OCI-M1 (cell line): ENCODE measurements at places on chromosomes 3 and 15.

DNA sequence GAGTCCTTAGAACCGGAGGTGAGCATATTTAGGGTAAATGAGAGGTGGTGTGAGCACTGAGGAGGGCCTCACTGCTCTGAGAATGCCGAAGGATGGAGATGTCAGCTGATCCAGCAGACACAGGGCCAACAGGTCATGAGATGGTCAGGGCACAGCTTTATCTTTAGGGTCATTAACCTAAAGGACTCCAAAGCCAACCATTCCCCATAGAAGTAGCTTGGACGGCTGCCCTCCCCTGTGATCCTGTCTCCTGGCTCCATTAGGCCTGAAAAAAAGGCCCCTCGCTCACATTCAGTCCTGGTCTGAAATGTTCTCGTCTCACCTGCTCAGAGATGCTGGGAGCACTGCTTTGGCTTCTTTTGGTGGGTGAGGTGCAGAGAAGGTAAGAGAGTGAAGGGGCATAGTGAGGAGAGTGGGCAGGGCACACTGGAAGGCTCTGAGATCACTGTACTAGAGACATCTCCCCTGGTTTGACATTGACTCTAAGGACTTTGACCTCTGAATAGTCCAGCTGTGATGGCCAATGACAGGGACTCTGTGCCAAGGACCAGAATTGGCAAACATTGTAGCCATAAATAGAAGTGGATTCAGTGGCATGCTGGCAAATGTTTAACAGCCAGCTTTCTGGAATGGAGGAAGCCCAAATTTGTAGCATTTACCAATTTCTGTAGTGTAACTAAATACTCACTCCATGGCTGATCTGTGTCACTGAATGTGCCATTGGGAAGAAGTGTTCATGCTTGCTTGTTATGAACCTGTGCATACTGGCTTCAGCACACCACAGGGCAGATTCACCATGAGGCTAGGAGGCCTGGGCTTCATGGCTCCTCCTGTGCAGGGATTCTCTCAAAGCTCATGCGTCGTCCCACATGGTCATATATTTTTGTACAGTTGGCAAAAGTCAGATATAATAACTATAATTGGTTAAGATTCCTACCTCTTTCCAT lies 76.2 kb upstream of the MRPS22 start:
- DNase-seq: no peak

- no peak for DNase-seq
These were observed 29.7 kb downstream of the SEMA7A start for GRCh38 chr15:74403991-74404563.

- DNase-seq: no peak
These were observed 69.3 kb downstream of the MCTP2 start for GRCh38 chr15:94300612-94301011.

DNA sequence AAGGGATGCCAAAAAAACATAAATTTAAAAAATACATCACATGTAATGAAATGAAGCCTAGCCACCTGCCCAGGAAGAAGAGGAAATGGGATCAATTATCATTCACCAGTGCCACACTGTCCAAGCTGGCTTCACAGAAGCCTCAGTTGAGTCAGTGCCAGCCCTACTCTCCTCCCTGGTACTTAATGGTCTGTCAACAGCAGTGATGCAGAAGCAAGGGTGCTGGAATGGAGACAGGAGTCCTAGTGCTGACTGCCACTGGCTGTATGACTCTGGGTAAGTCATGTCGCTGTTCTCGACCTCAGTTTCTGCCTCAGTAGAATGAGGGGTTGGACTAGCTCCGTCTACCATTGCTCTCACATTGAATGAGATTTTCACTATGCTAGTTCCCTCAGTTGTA lies 78.5 kb upstream of the LARS2 start:
- DNase-seq: no peak

DNA sequence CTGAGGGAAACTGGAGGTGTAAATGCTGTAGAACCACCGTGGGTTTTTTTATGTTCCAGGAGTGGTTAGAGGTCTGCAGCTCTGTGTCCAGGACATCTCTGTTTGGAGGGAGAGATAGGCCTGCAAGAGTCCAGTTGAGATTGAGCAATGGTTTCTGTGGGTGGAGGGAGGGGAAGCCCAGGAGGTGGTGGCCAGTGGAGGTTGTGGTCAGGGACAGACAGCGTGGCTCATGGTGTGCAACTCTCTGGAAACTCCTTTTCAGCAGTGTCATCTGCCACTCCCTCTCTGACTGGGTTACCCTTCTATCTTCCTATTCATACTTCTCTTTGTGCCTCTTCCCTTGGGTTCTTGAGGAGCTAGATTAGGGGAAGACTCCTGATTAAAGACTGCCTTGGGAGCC lies 9.6 kb downstream of the XCR1 start:
- peak; percentile 92 for DNase-seq

DNA sequence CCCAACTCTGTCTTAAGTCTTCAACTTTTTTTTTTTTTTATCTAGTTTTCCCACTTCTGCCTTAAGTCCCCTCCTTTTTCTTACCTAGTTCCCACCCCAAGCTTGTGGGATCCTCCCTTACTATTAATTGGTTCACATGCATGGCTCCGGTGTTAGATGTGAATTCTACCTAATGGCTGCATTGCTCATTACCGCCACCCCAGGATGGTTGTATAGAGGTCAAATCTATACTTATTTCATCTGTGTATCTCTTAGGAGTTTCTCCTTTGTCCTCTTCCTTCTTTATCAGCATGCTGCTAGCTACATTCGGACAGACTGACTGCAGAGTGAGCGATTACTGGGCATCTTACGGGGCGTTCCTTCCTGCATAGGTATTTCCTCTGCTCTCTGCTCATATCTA lies 605.7 kb upstream of the GRM7 start:
- DNase-seq: no peak

DNA sequence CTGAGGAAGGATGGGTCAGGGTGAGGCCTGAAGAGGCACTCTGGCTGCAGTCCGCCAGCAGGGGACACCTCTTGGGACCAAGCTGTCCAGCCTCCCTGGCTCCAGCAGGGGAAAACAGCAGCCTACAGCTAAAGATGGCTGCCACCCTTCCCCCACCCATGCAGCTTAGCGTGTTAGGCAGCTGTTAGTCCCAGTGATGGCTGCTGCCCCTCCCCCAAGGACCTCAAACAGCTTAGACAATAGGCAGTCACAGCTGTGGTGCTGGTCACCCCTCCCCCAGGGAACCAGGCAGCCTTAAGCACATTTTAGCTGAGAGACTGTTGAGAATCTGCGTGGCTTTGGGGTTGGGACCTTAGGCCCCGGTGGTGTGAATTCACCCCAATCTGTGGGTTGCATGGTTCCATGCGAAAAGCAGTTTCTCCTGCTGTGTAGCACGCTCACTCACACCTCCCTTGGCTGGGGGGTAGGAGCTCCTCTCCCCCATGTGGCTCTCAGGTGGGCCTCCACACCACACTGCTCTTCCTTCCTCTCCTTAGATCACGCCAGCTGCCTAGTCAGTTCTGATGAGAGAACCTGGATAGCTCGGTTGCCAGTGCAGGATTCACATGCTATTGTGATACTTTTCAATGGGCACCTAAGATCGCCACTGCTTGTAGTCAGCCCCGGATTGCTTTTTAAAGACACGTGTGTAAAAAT lies 140.5 kb upstream of the CADPS start:
- no peak for DNase-seq

- no peak for DNase-seq
These were observed 17.3 kb downstream of the MRPS11 start for GRCh38 chr15:88484682-88485331.

- no peak for DNase-seq
These were observed 22.6 kb upstream of the SLC7A14 start for GRCh38 chr3:170608475-170608874.

GRCh38 chr15:33007303-33007855 lies 187.1 kb downstream of the FMN1 start:
- DNase-seq: no peak

DNA sequence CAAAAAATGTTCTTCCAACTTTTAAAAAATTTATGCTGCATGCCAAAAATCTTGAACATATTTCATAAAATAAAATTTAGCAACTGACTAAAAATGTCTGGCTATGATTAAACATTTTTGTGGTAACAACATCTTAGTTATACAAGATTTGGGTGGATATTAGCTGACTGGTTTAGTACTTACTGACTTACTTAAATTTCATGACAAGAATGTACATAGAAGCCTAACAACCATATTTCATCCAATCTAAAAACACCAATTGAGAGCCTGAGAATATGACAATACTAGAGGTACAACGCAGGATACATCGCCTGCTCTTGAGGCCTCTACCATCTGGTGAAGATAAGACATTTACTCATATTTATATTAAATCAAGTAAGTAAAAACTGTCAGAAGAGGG lies 34.6 kb downstream of the GNB4 start:
- DNase-seq: no peak

GRCh38 chr3:53820084-53820483 lies 26.1 kb downstream of the CHDH start:
- no peak for DNase-seq

GRCh38 chr3:12132881-12133280 lies 25.8 kb downstream of the TIMP4 start:
- DNase-seq: no peak

GRCh38 chr15:89349206-89349558 lies 14.6 kb upstream of the POLG start:
- no peak for DNase-seq

GRCh38 chr3:38637906-38638305 lies 11.6 kb downstream of the SCN5A start:
- no peak for DNase-seq
